ENCODE measurements at places on chromosomes 2 and 18.

DNA sequence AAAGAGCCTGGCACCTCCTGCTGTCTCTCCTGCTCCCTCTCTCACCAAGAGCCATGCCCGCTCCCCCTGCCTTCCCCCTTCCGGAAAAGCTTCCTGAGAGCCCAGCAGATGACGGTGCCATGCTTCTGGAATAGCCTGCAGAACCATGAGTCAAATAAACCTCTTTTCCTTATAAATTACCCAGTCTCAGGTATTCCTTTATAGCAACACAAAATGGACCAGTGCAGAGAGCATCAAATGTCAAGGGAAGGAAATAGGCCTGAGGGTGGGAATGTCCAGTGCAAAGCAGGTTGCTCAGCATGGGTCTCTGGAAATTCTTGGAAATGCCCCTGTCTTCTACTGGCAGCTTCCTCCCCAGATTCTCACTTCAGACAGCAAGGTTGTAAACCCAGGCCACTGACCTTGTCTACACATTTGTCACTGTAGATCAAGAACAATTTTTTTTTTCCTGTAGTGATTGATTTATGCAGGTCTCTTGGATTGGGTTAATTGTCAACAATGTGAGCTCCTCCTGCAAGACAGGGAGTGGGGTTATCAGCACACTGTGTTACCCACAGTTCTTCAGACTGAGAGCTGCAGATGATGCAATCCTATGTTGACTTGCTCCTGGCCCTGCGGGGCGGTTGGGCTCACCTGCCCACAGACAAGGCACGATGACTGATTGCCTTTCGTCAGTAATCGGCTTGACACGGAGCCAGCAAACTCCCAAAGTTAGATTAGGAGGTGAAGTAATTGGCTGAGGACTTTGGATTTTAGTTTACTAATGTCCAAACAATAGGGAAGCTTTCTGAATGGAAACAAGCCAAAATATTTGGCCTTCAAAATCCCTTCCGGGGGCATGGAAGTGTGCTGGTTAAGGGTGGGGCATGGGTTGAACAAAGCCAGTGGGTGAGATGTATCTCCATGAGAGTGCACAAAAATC lies 5.4 kb upstream of the BOD1L2 start:
- DNase-seq: no peak

- DNase-seq: no peak
These were observed 66.6 kb downstream of the MTCL1 start for GRCh38 chr18:8771930-8772329.

GRCh38 chr2:29530281-29530680 lies 391.1 kb downstream of the ALK start:
- no peak for DNase-seq

DNA sequence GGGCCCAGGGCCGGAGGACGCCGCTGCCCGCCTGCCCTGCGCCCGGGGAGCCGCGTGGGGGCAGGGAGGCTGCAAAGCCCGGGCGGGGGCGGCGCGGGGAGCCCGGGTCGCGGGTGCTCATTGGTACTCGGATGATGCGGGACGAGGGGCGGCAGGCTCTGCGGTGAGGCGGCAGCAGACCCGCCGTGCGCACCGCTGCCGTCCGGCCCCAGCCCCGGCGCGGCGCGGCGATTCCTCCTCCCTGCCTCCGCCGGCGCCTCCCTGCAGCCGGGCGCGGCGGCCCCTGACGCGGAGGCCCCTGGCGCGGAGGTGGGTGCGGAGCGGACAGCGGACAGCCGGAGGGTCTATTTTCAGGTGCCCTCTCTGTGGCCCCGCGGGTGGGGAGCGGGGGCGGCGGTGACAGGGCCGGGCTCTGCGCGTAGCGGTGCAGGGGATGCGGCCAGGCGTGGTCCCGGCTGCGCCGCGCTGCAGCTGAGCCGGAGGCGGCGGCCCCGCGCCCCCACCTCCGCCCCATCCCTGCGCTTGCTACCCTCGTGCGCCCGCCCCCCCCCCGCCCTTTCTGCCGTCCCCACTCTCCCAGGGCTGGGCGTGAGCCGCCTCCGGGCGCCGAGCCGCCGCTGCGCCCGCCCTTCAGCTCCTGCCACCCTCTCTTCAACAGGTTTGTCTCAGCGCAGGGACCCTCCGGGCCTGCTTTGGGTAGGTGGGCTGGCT lies 640 bp downstream of the SPTBN1 start:
- peak; percentile 32 for DNase-seq

GRCh38 chr2:95031076-95031725 lies 5.7 kb downstream of the MAL start:
- no peak for DNase-seq

- DNase-seq: no peak
These were observed 163.9 kb downstream of the DOK6 start for GRCh38 chr18:69564602-69565001.

DNA sequence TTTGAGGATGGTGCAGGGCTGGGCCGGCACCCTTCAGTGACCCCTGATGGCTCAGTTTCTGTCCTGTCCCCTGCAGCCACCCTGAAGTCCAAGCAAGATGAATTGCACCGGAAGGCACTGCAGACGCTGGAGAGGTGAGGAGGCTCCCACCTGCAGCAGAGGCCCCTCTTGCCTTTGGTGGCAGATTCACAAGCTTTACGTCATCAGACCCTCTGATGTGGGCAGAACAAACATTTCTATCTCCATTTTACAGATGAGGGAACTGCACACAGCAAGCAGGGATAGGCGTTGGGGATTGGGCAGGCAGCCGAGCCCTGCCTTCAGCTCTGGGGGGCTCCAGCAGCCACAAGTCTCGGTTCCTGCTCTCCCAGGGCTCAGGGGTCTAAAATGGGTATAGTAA lies 107.7 kb upstream of the MCFD2 start:
- DNase-seq: no peak

DNA sequence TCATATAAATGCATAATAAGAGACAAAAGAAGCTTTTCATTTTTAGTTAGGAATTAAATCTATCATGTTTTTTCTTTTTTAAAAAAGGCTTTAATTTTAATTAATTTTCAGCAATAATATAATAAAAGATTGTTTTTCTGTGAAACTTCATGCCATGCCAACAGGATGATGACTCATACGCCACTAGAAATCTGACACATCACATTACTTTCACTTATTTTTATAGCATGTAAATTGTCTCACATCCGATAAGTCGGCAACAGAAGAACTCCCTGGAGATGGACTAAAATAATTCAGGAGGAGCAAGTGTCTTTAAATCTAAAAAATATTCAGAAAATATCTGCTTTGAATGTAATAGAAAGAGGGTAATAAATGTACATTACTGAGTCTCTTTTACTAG lies 1024.2 kb upstream of the ACVR2A start:
- DNase-seq: no peak

DNA sequence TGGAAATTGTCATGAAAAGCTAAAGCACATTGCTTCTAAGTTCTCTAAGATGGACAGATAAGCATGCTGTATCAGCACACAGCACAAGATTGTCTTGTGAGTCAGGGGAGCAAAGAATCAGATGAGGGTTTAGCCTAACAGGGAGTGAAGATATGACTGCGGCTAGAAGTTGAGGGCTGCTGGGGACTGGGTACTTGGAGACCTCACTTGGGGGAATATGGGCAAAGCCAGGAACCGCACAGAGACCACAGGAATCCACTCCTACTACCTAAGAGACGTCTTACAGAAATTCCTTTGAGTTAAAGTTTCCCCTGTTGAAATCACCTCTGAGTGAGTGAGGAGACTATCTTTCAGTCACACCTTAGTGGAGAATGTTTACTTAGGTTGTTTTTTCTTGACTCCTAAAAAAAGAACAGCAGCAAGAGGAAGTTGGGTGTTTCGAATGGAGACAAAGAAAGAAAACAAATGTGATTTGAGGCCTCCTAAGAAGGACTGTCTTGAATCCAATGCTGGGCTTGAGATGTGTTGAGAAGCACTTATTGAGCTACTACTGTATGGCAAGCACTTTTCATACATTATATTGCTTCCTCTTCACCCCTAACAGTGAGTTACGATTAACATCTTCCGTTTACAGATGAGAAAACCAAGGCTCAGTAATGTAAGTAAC lies 100.7 kb downstream of the ANKRD44 start:
- no peak for DNase-seq

- DNase-seq: no peak
These were observed 95.7 kb downstream of the NEDD4L start for GRCh38 chr18:58139459-58140386.

DNA sequence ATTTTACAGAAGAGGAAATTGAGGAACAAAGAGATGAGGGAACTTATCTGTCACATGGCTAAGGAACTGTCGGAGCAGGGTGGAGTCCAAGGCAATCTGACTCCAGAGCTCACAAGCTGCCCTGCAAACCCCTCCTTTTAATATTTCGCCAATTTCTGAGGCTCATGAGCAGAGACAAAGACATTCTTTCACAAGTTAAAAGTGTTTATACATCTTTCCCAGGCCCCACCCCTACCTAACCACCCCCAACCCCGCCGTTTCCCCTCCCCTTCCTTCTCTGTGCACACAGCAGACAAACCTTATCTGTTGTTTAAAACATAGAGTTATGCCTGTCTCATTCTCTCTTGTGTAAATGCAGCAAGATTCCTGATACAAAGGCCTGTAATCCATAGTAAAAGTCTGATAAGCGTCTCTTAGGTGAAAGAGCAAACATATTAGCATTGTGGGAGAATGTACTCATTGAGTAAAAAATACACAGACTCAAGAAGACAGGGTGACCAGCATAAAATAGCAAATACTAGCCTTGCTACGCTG lies 44.3 kb downstream of the EPHA4 start:
- DNase-seq: no peak

- peak; percentile 50 for DNase-seq
These were observed 90.1 kb downstream of the MALT1 start for GRCh38 chr18:58761241-58761969.

Data from stimulated activated naive CD8-positive, alpha-beta T cell treated with anti-CD3 and anti-CD28 coated beads, Interleukin-15, amount 100 ng/mL, for 72 hours (primary cell).